ENCODE measurements at places on chromosomes 11 and 22.

DNA sequence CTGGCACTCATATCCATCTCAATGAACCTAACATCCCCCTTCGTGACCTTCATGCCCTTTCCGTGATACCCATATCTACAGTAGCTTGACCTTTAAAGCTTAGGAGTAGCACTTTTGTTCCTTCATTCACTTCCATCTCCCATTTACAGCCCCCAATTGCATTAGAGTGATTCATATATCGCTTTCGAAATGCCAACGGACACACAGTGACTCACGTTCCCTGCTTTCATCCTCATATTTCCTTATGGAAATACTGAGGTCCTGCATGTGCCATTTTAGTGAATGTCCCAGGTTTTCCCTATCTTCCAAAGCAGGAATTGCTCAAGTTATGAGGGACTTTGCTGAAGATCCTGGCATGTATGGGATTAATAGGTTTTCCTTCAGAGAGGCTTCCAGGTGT, 44.3 kb upstream of the CEP126 start:
- no peak for DNase-seq

DNA sequence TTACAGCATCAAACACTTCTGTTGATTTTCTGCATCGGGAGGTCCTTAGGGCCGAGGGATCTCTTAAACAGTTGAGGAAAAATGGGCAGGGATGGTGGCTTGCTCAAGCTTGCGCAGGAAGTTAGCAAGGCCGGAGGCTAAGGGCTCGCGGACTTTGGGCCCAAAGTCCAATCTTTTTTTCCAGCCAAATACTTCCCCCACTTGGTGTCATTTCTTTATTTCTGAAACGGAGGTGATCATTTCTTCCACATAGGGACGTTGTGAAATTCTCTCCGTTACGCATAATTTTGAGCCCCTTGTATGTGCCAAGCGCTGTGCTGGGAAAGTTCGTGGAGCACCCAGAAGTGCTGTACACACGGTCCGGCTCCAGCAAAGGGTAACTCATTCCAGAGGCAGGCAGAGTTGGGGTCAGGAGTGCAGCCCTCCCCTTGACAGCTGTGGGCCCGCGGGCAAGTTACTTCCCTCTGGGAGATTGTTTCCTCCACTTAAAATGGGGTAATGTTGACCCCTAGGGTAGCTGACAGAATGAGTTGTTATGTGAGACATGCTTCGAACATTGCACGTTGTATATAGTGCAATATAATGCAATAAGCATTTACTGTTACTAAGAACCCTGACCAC, 809 bp downstream of the MIEF1 start:
- no peak for DNase-seq

GRCh38 chr22:20442485-20443284, 5.1 kb upstream of the SCARF2 start:
- DNase-seq, result no peak

- DNase-seq, result no peak
These were observed 77.3 kb upstream of the NECTIN1 start for GRCh38 chr11:119806064-119806915.

- DNase-seq, result no peak
These were observed 43.3 kb downstream of the WT1 start for GRCh38 chr11:32391956-32392553.

- no peak for DNase-seq
These were observed 9.6 kb downstream of the KIAA1671 start for GRCh38 chr22:24962094-24962493.

DNA sequence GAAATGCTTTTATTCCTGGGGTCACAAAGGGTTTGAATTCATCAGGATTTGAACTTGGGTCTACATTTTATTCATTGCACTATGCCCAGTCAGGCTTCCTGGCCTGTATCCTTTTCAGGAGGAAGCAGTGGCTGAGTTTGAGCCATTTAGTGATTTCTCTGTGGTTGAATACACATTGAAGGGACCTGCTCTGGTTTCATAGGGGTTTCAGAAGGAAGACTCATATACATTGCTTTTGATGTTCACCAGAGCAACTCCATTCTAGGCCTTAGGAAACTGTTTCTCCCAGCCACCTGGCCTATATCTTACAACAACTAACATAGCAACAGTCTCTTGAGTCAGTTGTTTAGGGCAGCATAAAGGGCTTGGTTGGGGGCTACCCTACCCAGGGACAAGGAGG, 165.7 kb downstream of the INSC start:
- DNase-seq, result no peak

DNA sequence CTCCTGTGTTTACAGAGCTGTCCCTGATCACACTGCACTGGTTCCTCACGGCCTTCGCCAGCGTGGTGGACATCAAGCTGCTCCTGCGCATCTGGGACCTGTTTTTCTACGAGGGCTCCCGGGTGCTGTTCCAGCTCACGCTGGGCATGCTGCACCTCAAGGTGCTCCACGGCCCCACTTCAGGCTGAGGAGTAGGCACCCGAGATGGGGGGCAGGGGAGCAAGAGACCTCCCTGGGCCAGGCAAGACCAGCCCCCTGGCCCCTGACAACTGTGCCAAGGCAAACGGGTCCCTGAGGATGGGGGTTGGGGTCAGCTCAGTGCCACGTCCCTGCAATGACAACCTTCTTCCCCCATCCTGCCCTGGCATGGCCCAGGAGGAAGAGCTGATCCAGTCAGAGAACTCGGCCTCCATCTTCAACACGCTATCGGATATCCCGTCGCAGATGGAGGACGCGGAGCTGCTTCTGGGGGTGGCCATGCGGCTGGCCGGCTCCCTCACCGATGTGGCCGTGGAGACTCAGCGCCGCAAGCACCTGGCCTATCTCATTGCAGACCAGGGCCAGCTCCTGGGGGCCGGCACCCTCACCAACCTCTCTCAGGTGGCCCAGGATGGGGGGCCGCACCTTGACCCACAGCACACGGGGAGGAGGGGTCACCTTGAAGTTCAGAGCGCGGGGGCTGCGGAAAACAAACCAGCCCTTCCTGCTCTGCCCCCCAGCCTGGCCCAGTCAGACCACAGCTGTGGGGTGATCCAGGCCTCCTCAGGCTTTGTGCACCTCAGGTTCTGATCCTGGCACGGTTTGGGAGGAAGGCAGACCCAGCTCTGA, 35.9 kb downstream of the SGSM3 start:
- DNase-seq, result no peak

Measured in GM12864 (cell line).